ENCODE measurements at places on chromosomes 12 and 14.

GRCh38 chr14:52021957-52022600 is 32.7 kb downstream of the RTRAF start:
- DNase-seq: no peak

- no peak for DNase-seq
Measured at GRCh38 chr12:1864456-1864855, 44.1 kb downstream of the LRTM2 start.

DNA sequence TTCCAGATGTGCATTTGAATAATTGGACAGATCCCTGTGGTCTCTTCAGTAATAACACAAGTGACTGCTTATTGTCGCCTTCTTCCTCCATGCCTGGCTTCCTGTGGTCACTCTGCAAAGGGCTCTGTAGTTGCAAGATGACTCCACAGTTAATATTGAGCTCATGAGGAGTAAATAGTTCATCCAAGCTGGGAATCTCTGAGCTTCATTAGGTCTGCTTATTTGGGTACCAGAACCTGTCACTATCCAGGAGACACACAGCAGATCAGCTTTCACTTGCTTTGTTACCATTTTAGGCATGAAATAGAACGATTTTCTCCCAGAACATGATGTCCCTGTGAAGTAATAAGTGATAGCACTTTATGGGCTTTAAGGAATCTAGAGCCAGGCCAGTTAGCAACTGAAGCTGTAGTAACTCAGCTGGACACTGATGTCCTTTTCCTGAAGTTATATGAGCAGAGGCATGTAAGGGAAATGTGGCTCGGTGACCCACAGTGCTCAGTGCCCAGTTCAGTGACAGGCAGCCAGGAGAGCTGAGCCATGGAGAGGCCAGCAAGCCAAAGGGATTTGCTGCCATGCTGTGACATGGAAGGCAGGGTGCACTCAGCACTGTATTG is 50.1 kb downstream of the CRADD start:
- DNase-seq: no peak

GRCh38 chr12:125604976-125605375 is 539.7 kb downstream of the AACS start:
- DNase-seq: no peak

Measured in stimulated activated CD4-positive, alpha-beta T cell treated with anti-CD3 and anti-CD28 coated beads, Interleukin-4, amount 100 ng/mL, for 1 hour (primary cell).